ENCODE measurements at places on chromosomes 13 and 19.

DNA sequence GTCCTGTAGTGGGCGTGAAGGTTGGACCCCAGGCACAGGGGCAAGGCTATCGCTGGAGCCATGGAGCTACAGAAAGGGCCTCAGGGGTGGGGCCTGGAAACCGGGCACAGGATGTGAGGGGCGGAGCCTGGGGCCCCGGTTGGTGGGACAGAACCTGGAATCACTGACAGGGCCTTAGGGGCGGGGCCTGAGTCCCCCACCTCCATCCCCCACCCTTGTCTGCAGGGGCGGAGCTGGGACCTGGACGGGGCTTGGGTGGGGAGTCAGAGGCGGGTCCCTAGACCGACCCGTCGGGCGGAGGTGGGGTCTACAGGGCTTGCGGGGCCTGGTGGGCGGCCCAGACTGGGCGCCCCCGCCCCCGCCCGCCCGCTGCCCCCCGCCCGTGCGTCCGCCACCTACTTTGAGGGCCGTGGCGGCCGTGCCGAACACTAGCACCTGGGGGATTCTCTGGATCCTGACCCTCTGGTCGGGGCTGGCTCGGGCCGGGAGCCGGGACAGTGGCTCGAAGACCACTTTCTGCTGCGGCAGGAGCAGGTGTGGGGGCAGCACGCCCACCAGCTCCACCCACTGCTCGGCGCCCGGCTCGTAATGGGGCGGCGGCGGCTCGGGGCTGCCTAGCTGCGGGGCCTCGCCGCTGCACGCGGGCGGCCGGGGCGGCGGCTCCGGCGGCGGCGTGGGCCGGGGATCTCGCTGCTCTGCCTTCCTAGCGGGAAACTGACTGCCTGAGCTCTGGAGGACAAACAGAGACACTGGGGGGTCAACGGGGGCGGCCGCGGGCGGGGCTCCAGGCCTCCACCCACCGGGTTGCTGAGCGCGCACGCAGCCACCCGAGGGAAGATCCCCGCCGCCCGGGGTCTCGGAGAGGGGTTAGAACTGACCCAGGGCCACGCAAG lies 26.3 kb downstream of the DCAF15 start:
- DNase-seq, result peak; percentile 59

- peak; percentile 45 for DNase-seq
These were observed 41.2 kb upstream of the KLF2 start for GRCh38 chr19:16283210-16284061.

DNA sequence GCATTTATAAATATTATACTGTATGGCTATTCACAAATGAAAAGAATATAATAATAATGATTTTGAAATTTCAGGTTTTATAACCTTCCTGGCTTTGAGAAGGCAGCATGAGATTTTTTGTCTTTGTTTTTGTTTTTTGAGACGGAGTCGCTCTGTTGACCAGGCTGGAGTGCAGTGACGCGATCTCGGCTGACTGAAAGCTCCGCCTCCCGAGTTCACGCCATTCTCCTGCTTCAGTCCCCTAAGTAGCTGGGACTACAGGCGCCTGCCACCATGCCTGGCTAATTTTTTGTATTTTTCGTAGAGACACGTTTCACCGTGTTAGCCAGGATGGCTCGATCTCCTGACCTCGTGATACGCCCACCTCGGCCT lies 64.1 kb downstream of the ZNF429 start:
- DNase-seq, result peak; percentile 48

GRCh38 chr13:29621841-29622240 lies 26.4 kb upstream of the SLC7A1 start:
- no peak for DNase-seq

- peak; percentile 89 for DNase-seq
These were observed 2.2 kb downstream of the CXCL17 start for GRCh38 chr19:42440357-42441048.

- no peak for DNase-seq
These were observed 22.3 kb downstream of the SACS start for GRCh38 chr13:23411220-23411619.

DNA sequence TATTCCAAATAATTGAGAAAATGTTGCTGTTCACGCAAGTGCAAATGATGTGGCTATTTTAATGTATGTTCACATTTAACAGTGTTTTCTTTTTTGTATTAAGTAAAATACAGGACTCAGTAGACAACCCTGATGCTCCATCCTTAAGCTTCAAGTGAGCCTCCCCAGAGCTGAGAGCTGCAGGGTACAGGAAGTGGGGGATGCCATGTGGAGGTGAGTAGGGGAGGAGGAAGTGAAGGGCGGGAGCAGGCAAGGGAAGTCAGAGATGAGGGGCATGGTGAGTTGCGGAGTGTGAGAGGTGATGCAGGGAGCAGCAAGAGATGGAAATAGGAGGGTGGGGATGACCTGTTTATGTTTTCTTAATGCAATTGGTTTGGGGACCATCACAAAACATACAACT lies 711.0 kb downstream of the UQCRFS1 start:
- DNase-seq, result no peak

DNA sequence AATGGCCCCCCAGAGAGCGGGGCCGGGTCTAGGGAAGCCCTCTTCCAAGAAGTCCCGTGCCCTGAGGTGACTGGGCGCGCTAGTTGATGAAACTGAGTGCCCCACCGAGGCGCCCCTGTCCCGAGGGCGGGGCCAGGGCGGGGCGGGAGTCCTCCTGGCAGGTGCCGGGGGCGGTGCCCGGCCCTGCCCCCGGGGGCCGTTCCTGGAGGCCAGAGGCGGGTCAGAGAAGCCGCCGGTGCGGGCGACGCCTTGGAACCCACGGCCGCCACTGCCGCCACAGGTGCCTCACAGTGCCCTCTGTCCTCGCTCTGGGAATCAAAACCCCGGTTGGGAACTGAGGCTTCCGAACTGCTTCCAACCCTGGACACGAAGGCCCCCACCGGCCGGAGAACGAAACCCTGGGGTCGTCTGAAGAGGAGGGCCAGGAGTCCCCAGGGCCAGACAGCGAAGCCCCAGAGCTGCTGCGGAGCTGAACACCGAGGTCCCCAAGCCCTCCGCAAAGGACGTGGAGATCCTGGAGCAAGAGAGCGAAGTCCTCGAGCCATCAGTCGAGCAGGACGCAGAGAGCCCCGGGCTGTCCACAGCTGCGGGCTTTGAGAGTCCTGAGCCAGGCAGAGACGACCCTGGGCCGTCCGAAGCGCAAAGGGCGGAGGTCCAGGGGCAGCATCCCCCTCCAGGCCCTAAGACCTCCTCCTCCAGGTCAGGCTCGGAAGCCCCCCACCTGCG lies at the start of gene MISP3:
Gene MISP3, plus strand, starts transcription at position 252 of the 726 bp plus-strand sequence. CDS start 524 bp downstream, outside the sequence.
- DNase-seq, result peak; percentile 70

GRCh38 chr19:54916822-54917221 lies 10.9 kb downstream of the NCR1 start:
- no peak for DNase-seq

DNA sequence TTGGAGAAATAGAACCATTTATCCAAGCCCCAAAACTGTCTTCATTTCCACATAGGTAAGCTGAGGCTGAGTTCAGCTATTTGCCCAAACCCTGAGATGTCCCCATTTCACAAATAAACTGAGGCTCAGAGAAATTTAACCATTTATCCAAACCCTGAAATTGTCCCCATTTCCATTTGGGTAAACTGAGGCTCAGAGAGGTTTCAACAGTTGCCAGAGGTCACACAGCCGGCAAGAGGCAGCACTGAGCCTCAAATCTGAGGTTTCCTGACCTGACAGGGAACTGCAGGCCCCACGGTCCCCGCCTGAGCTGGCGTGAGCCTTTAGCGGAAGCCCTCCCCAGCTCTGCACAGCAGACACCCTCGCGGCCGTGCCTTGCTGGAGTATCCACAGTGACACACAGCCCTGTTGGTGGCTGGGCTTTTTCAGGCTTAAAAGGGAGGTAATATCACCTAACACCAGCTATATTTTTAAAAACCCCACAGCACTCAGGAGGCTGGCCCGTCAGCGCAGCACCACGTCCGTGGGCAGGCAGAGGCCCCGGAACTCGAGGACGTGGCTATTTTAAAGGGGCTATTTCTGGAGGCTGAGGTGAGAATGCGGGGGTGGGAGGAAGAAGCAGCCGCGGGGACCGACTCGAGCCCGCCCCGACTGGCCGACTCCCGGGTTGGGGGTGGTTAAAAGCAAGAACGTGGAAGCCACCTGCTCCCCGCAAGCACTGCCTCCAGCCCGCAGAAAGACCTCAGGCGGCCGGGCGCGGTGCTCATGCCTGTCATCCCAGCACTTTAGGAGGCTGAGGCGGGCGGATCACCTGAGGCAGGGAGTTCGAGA lies 18.5 kb downstream of the PTPRS start:
- peak; percentile 48 for DNase-seq

- DNase-seq, result no peak
These were observed 38.7 kb upstream of the FARP1 start for GRCh38 chr13:98103942-98104880.

DNA sequence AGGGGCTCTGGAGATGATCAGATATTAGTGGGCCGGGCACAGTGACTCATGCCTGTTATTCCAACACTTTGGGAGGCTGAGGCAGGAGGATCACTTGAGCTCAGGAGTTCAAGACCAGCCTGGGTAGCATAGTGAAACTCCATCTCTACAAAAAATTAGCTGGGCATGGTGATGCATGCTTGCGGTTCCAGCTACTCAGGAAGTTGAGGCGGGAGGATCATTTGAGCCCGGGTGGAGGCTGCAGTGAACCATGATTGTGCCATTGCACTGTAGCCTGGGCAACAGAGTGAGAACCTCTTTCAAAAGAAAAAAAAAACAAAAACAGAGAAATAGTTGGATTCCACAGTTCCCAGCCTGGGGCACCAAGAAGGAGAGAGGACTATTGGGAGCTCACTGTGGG lies 17.9 kb upstream of the SHFL start:
- no peak for DNase-seq

GRCh38 chr19:42079276-42079669 lies 3.3 kb downstream of the ZNF574 start:
- DNase-seq, result no peak

- no peak for DNase-seq
These were observed 29.2 kb upstream of the GARRE1 start for GRCh38 chr19:34224996-34225658.

- peak; percentile 51 for DNase-seq
These were observed 391 bp downstream of the ZNF761 start for GRCh38 chr19:53432088-53432661.

GRCh38 chr13:57346786-57347185 lies 179.8 kb downstream of the PRR20E start:
- no peak for DNase-seq

DNA sequence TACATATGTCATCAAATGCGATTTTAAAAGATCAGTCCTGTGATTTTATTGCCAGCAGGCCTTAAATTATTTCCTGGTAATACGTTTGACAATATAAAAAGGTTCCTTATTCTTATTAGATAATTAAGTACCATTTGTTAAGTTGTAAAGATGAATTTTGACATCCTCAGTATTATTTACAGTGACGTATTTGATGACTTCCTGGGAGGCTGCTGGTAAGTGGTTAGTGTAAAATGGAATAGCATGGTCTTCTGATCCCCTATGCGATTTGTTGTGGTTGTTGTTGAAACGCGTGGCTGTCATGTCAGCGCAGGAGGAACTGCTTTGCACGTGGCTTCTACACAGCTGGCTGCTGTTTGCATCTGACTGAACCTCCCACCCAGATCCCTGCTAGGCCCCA lies 99.7 kb downstream of the DCLK1 start:
- DNase-seq, result no peak

DNA sequence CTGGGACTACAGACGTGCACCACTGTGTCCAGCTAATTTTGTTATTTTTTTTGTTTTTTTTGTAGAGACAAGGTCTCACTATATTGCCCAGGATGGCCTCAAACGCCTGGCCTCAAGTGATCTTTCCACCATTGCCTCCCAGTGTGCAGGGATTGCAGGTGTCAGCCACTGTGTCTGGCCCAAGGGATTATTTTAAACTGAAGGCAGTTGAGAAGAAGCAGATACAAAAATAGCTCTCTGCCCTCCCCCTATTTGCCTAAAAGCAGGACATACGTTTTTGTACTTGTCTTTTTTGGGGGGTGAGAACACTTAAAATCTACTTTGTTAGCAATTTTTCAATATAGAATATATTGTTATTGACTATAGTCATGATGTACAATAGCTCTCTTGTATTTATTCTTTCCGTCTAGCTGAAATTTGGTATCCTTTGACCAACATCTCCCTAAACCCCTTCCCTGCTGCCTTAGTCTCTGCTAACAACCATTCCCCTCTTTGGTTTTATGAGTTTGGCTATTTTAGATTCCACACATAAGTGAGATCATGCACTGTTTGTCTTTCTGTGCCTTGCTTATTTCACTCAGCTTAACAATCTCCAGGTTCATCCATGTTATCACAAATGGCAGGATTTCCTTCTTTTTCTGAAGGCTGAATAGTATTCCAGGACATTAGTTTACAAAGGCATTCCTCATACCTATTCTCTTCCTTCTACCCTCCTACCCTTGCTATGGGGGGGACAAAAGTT lies 34.9 kb downstream of the ADGRE3 start:
- no peak for DNase-seq

- DNase-seq, result no peak
These were observed 131.0 kb downstream of the DLEU7 start for GRCh38 chr13:50712456-50712855.

- no peak for DNase-seq
These were observed 81.4 kb downstream of the ALOX5AP start for GRCh38 chr13:30816736-30817135.

- no peak for DNase-seq
These were observed 579.1 kb downstream of the GPC6 start for GRCh38 chr13:93805736-93806135.

GRCh38 chr13:53254500-53254899 lies 225.9 kb downstream of the OLFM4 start:
- DNase-seq, result no peak

GRCh38 chr13:113121928-113122471 lies 599 bp upstream of the F10 start:
- no peak for DNase-seq

- DNase-seq, result no peak
These were observed 68.4 kb upstream of the ANKRD10 start for GRCh38 chr13:110983241-110983640.

DNA sequence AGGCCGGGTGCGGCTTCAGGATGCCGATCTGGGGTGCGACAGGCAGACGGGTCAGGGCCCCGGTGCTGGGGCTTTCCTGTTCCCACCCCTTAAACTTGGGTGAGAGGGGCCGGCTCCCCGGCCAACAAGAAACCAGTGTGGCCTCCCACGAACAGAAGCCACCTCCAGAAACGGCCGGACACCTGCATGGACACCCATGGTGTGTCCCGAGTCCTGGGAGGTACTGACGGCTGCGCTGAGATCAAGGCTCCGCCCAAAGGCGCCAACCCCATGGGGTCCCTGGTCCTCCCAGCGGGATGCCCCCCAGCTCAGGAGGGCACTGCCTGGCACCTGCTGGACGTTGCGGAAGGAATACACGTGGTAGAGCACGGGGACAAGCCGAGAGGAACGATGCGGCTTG lies 11.5 kb downstream of the POLRMT start:
- no peak for DNase-seq

GRCh38 chr13:41707194-41707821 lies 250.0 kb downstream of the RGCC start:
- DNase-seq, result no peak

DNA sequence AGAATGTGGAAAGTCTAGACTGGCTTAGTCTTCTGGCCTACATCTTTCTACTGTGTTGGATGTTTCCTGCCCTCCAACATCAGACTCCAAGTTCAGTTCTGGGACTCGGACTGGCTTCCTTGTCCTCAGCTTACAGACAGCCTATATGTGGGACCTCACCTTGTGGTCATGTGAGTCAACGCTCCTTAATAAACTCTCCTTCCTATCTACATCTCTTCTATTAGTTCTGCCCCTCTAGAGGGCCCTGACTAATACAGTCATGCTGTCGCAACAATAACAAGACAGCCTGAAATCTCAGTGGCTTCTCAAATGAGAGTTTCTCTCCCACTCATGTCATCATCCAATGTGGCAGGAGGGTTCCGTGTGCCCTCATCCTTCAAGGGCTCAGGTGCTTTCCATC lies 347.8 kb downstream of the MZT1 start:
- DNase-seq, result no peak

- no peak for DNase-seq
These were observed 15.3 kb upstream of the CDC16 start for GRCh38 chr13:114219392-114219791.

Measured in activated naive CD8-positive, alpha-beta T cell treated with anti-CD3 and anti-CD28 coated beads, Interleukin-2, amount 10 ng/mL, durations not matched to agents 7 days and 5 days (primary cell).